ENCODE measurements at places on chromosomes 1 and 21.

- no peak for DNase-seq
Observed at GRCh38 chr1:234779160-234779538, 169.2 kb upstream of the IRF2BP2 start.

DNA sequence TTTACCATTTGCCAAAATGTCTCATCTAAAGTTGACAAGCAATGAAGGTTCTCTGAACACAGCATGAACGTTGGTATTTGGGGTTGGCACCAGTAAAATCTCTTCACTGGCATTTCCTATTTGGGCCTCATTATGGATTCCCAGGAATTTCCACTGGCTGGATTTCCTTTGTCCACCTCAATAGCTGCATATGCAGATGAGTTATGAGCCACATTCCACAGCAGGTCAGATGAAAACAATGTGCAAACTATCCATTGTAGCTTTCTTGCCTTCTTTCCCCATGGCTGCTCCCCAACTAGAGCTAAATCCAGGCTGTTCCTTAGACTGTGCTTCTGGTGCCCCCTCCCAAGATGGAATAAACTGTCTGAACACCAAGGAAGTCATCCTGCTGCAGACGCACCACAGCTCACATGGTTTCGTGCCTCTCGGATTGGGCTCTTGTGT is 168.1 kb upstream of the FGGY start:
- no peak for DNase-seq

DNA sequence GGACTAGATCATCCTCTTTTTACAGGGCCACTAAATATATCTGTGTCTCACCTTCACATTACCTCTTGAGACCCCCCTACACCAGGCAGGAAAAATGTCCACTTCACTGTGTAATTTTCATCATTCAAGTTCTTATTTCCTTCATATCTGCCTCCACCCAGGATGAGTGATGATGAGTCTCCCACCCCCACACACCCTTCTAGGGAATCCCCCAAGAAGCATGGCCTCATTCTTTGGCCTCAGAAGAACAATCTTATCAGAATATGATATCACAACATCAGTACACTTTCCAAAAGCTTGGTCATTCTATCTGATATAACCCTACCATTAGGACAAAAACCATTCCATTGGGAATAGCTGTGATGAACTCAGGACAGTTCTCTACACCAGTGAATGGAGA is 170.3 kb upstream of the DUSP10 start:
- no peak for DNase-seq

DNA sequence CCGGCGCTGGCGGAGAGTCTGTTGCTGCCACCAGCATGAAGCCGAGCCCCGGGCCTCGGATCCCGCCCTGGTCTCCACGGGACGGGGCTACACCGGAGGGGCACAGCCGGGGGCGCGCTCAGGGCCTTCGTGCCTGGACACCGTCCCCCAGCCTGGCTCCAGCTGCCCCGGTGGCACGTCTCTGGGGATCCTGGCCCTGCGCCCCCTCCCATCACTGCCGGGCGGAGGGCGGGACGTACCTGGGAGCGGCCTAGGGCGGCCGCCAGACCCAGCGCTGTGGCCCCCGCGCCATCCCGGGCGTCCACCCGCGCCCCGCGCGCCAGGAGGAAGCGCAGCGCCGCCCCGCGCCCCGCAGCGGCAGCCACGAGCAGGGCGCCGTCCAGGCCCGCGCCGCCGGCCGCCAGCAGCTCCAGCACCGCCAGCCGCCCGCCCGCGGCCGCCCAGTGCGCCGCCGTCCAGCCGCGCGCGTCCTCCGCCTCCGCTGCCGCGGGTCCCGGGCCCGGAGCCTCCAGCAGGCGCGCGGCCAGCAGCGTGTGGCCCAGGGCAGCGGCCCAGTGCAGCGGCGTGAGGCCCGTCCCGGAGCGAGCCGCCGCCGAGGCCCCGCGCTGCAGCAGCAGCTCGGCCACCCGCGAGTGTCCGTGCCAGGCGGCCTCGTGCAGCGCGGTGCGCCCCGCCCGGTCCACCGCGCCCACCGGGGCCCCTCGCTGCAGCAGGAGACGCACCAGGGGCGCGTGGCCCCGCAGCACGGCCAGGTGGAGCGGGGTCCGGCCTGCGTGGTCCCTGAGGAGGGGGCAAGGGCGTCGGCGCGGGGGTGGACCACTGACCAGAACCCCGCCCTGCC is 1.0 kb downstream of the ANKRD65 start:
- no peak for DNase-seq

DNA sequence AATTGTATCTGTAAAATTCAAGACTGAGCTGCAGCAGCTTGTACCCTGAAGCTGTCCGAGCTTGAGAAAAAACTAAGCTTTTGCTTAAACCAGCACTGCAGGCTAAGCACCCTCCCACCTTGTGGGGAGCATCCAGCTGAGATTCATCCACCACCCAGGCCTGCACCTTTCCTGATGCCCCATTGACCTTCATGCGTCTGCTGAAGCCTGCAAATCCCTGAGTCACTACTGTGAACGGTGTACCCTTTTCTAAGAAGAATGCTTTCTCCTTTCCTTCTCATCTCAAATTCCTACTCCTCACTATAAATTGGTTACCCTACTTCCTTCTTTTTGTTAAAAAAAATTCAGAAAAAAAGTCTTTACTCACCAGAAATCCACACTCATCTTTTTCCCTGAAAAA is 90.9 kb upstream of the RGS18 start:
- DNase-seq = no peak

- DNase-seq = no peak
Observed at GRCh38 chr1:50251702-50252101, 143.0 kb downstream of the ELAVL4 start.

- no peak for DNase-seq
Observed at GRCh38 chr1:48472638-48473037, 634 bp upstream of the SPATA6 start.

DNA sequence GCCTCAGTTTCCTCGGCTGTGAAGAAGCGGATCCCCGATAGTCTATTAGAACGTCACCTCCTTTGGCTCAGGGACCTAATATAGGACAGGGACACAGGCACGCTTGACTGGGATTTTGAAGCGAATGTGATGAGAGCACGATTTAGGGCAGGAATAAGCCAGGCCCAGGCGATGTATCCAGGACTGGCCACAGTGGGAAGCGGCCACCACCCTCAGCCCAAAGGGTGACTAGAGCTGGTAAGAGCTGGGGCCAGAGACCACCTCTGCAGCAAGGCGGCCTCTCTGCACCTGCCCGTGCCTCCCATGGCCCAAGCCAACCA is 100.0 kb upstream of the VAMP3 start:
- no peak for DNase-seq

GRCh38 chr1:2528966-2529783 is 888 bp downstream of the HES5 start:
- DNase-seq = no peak

GRCh38 chr1:12764016-12764415 is 9.5 kb upstream of the PRAMEF12 start:
- no peak for DNase-seq

All from stimulated activated CD4-positive, alpha-beta T cell treated with anti-CD3 and anti-CD28 coated beads, Interleukin-15, amount 100 ng/mL, for 1 hour (primary cell).